ENCODE measurements at places on chromosomes 3 and 15. TPM values are rescaled to one million over a fixed set of nuclear protein-coding genes. Genes with fewer than 3 reads are reported as not detected.

Gene FAM227B
- total RNA-seq = 4.5 TPM

GRCh38 chr3:38843898-38844297, 27.9 kb upstream of the SCN10A start:
- DNase-seq = peak; percentile 31

- DNase-seq = no peak
These were observed 132.8 kb upstream of the NR2F2 start for GRCh38 chr15:96197721-96198120.

- no peak for DNase-seq
These were observed 166.1 kb downstream of the ZNF621 start for GRCh38 chr3:40690749-40691451.

GRCh38 chr3:66709532-66709931, 208.7 kb upstream of the LRIG1 start:
- no peak for DNase-seq
